ENCODE measurements at places on chromosomes 11 and 22.

GRCh38 chr11:110200241-110200640 is 96.2 kb downstream of the RDX start:
- DNase-seq = no peak

GRCh38 chr22:43409046-43409445 is 2.8 kb upstream of the MPPED1 start:
- no peak for DNase-seq

DNA sequence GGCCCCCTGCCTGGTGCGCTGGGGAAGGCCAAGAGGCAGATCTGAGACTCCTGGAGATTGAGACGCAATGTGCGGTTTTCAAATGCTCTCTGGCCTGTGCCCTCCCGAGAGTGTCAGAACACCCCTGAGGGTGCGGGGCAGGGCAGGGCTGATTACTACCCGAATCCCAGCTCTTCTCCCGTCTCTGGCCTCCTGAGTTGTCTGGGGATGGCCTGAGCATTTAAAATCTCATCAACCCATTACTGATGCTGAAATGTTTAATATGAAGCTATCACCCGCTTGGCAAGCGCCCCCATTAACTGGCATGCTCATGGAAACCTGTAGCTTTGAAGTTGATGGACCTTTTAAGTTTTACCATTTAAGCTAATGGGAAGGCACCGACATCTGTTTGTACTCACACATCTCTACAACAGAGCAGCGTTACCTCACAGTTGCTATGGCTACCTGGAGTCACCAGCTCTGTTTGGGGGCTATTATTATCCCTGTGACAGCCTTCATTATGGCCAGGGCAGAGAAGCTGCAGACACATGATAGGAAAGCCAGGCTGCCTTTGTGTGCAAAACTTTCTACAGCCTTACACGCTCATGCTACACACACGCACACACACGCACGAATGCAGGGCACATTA is 3.6 kb upstream of the MB start:
- no peak for DNase-seq

- DNase-seq = no peak
Measured at GRCh38 chr22:32862936-32863661, 61.6 kb downstream of the TIMP3 start.

- no peak for DNase-seq
Measured at GRCh38 chr11:35845860-35846259, 98.0 kb upstream of the LDLRAD3 start.

DNA sequence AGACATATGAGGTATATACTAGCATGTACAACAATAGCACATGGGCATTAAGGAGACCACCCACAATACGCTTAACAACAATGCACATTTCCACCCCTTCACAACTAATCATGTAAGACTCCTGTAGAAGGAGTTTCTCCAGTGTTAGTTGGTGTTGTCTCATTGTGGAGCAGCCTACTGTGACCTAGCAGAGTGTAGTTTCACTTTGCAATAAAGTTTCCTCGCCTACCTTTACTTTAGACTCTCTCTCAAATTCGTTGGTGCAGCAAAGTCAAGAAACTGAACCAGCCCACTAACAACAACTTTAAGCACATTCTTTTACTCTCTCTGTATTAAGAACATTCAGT is 863.6 kb downstream of the FAM181B start:
- no peak for DNase-seq

DNA sequence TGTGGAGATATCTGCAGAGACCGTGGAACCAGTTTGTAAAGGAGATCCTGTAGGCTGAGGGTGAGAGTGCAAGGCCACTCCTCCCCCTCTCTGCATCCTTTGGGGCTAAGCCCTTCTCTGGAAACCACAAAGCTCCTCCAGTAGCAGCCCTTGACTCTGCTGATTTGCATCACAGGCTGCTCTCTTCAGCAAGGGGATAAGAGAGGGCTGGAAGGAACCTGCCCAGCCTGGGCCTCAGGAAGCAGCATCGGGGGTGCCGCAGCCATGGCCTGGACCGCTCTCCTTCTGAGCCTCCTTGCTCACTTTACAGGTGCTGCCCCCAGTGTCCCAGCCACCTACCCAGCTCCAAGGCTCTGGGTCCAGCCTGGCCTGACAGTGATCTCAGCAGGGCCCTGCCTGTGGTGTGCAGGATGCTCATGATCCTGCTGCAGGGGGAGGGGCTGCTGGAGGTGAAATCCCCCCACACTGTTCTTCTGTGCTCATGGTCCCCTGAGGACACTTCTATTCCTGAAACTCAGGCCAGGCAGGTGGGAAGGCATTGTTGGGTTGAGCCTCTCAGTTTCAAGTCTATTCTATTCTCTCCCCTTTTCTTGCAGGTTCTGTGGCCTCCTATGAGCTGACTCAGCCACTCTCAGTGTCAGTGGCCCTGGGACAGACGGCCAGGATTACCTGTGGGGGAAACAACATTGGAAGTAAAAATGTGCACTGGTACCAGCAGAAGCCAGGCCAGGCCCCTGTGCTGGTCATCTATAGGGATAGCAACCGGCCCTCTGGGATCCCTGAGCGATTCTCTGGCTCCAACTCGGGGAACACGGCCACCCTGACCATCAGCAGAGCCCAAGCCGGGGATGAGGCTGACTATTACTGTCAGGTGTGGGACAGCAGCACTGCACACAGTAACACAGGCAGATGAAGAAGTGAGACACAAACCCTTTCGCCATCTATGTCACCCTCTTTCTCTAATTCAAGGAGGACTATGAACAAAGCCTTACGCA is 68.5 kb upstream of the IGLL5 start:
- DNase-seq = peak; percentile 47

DNA sequence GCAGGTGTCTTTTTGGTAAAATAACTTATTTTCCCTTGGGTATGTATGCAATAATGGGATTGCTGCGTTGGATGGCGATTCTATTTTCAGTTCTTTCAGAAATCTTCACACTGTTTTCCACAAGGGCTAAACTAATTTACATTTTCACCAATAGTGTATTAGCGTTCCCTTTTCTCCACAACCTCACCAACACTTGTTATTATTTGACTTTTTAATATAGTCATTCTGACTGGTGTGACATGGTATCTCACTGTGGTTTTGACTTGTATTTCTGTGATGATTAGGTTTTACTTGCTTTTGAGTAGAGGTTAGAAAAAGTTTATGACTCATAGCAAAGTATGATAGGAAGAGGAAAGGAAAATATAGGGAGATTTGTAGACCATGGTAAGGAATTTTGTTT is 92.3 kb downstream of the DLG2 start:
- no peak for DNase-seq

GRCh38 chr11:120747850-120748814 is 236.6 kb downstream of the GRIK4 start:
- no peak for DNase-seq

DNA sequence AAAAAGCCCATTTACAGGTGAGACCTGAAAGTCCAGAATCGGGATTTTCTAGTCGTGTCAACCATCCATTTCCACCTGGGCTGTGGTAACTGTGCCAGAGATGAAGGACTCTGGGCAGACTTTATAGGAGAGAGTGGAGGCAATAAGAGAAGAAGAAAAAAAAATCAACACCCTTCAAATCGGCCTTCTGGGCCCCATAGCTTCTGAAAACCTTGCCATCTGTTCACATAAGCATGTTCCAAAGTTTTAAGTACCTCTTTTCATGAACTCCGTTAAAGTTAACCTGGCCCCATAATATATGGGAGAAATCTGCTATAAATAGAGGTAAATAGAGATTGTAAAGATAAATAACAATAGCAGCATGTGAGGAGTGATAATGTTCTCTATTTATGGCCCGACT is 470.5 kb downstream of the MIAT start:
- DNase-seq = no peak

- DNase-seq = no peak
Measured at GRCh38 chr11:57787920-57788702, 26.5 kb downstream of the CTNND1 start.

DNA sequence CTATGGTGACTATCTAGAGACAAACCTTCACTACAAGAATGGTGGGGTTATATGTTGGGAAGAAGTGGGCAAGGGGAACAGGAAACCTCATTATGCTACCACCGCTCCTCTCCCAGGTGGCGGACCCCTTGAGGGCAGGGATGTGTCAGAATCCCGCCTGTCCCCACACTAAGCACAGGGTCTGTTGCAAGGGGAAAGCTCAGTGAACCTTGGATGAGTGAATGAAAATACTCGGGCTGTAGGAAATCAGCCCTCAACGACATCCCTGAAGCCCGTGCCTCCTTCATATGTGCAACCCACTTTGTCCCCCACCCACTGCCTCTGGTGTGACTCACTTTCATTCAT is 68.2 kb upstream of the AMPD3 start:
- no peak for DNase-seq

GRCh38 chr11:16924826-16925560 is 89.2 kb downstream of the PLEKHA7 start:
- DNase-seq = no peak

- no peak for DNase-seq
Measured at GRCh38 chr11:20739577-20739976, 70.2 kb downstream of the NELL1 start.

GRCh38 chr11:87724358-87724757 is 450.9 kb downstream of the RAB38 start:
- no peak for DNase-seq

GRCh38 chr11:44595964-44596381 is 30.5 kb downstream of the CD82 start:
- no peak for DNase-seq

DNA sequence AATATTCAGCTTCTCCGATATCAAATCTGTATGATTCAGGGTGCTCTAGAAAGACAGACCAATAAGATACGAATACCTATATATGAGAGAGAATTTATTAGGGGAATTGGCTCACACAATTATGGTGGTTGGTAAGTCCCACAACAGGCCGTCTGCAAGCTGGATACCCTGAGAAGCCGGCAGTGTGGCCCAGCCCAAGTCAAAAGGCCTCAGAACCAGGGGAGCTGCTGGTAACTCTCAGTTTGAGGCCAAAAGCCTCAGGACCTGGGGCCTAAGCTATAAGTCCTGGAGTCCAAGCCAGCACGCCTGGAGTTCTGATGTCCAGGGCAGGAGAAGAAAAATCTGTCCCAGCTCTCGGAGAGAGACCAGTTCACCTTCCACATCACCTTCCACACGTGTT is 318.7 kb downstream of the BRD1 start:
- DNase-seq = no peak

GRCh38 chr11:64745521-64746328 is 1.8 kb upstream of the RASGRP2 start:
- DNase-seq = peak; percentile 80

GRCh38 chr11:122322329-122322728 is 206.3 kb upstream of the BLID start:
- no peak for DNase-seq

- no peak for DNase-seq
Measured at GRCh38 chr11:24828938-24829605, 332.2 kb downstream of the LUZP2 start.

GRCh38 chr11:113493206-113493605 is 18.0 kb upstream of the DRD2 start:
- DNase-seq = no peak

- no peak for DNase-seq
Measured at GRCh38 chr11:122594986-122595645, 60.4 kb upstream of the UBASH3B start.

DNA sequence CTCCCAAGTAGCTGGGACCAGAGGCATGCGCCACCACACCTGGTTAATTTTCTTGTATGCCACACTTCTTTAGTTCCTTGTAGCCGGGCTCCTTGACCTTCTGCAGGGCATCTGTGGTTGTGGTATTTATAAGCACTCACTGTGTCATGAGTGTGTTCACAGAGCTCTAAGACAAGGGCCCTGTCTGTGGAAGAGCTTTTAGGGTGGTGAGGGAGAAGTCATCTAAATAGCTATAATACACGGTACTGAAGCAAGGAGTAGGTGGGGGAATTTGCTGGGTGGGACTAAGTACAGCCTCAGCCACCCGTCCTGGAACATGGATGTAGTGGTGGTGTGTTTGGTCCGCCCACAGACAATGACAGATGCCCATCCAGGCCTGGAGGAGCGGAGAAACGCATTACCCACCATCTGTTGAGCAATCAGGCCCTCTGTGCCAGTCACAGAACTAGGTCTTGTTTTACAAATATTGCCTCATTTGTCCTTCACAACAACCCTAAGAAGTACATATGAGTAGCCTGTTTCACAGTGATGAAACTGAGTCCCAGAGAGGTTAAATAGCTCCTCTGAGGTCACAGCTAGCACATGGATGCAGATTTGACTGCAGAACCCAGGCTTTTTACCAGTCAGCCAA is 10.1 kb downstream of the ACO2 start:
- DNase-seq = no peak

GRCh38 chr22:37578002-37578401 is 1.9 kb downstream of the LGALS2 start:
- DNase-seq = no peak

GRCh38 chr22:31139866-31140716 is at the start of gene PLA2G3:
TSS of gene PLA2G3 (minus strand) at chr22:31140508. CDS start at chr22:31140354, 154 bp downstream.
- no peak for DNase-seq

GRCh38 chr11:82233201-82233600 is 500.5 kb downstream of the FAM181B start:
- DNase-seq = no peak

DNA sequence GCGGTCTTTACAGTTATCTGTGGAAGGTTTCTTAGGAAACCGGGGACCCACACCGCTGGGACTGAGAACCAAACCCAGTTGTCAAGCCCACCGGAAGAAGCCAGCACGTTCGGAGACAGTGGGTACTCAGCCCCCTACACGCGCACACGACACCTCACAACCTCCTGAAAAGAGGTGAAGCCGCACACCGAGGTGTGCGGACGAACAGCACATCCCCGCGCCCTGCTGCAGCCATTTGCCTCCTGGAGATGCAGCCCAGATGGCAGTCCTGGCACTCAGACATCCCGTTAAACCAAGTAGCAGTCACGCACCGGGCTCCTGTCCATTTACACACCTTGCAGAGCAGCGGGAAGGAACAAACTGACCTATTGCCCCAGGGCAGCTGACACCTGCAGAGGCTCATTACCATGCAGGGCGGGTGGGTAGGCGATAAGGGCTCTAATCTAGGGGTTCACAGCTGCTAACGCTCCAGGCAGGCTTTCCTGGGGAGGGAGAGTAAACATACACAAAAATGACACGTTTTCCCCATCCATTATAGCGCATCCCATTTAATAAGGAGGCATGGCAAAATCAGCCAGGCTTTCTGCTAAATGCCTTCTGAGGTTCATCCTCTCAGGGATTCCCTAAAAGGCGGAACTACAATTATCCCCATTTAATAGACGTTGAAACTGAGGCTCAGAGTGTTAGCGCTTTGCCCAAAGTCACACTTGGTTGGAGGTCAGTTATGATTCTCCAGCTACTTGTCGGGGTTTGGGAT is 864 bp upstream of the EHBP1L1 start:
- peak; percentile 41 for DNase-seq

DNA sequence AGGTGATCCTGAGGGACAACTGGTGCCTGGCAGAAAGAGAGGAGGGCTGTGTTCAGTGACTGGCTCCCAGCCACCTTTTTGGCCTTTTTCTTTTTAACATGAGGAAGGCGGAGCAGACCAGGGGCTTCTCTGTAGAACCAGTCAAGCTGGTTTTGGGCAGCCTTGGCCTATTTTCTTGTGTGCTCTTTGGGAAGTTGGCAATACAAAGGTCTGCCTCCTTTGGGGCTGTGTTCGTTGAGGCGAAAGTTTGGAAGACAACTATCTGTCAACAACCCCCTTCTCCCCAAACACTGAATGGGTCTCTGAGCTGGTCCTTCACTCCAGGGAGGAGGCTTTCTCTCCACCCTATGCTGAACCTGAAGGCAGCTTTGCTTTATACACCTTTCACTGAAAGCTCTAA is 8.5 kb downstream of the MARK2 start:
- DNase-seq = no peak

All from activated effector memory CD4-positive, alpha-beta T cell treated with Interleukin-2 at 50 U/mL for 16 hours (primary cell).